ENCODE measurements at places on chromosomes 16 and 17.
A peak's percentile ranks its signal among the peaks of the same experiment; 100 is the strongest.

- no peak for DNase-seq
Observed at GRCh38 chr17:75647921-75648320, 14.7 kb downstream of the SMIM5 start.

DNA sequence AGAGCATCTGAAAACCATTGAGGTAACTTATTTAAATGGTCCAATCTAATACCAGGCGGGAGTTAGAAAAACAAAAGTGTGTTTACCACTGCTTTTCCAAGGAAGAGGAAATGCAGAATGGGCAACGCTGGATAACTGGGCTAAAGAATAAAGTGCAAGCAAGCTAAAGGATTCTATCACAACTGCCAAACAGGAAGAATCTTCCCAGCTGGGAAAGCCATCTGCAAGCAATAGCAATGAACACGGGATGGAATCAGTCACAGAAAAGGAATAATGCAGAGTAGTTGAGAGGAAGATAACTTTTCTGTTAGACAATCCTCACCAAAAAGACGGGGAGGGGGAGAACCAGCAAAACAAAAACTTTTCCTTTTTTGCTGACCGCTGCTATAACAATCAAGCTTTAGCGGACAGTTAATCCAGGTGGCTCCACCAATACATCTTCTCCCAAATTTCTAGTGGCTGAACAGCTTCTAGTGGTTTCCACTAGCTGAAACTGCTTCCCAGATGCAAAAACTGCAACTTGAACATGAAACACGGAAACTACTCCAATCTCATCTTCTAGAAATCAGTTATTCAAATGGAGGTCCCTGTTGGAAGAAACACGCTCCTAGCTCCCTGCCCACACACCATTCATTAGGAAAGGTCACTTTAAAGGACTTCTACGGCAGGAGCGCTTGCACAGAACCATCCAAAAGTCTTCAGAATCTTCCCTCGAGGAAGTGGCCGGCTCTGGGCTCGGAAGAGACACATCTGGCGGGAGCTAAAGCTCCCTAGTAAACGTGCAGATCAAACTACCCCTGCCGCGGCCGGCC lies 929 bp downstream of the TMEM11 start:
- no peak for DNase-seq

DNA sequence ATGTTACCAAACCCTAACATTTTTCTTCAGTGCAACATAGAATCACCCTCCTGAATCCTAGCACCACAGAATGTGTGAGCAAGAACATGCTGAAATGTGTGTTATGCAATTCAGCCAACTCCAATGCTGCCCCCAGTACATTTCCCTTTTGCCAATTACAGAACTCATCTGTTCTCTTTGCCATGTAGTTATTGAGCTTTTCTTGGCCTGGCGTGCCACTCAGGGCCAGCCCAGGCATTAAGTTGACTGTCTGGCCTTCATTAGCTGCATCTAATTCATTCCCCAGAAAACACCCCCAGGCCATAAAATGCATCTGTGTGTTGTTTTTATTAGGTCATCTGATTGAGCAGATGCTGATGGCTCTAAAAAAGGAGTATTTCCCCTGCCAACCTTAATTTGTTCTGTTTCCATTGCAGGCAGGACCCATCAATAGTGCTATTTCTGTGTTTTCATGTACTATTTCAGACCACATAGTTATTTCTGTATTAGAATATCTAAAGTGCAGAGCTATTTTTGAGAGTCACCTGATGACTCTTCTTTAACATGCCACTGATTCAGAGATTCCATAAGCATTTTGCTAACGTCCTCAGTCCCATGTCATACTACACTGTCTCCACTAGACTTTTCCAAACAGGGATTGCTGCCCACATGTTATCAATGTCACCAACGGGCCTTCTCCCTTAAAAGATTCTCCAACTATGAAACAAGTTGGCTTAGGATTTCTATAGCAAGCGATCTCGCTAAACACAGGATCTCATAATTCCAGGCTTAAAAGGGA lies 969.7 kb downstream of the CDH11 start:
- no peak for DNase-seq

- DNase-seq: no peak
Observed at GRCh38 chr17:80689129-80689619, 144.5 kb downstream of the RPTOR start.

DNA sequence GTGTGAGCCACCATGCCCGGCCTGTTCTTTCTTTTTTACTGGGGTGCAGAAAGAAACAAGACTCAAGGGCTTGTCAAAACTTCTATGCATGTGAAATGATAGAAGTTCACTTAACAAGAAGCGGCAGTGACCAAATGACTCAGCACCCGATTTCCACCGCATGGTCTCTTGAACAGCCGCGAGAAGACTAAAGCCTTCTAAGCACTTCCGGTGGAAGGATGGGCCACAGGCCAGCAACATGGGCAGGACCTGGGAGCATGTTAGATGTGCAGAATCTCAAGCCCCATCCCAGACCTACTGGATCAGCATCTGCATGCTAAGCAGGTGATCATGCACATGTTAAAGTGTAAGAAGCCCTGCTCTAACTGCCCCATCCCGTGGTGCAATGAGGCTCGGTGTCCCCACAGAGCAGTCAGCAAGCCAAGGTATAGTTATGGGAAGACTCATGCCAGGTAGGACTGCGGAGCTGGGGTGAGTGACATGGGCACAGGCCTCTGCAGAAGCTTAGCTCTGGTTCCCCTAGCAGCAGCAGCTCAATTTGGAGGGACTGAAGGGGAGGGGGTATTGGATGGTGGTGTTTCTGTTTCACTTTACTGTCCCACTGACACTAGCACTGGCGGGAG lies 88.5 kb upstream of the HNF1B start:
- peak; percentile 35 for DNase-seq

DNA sequence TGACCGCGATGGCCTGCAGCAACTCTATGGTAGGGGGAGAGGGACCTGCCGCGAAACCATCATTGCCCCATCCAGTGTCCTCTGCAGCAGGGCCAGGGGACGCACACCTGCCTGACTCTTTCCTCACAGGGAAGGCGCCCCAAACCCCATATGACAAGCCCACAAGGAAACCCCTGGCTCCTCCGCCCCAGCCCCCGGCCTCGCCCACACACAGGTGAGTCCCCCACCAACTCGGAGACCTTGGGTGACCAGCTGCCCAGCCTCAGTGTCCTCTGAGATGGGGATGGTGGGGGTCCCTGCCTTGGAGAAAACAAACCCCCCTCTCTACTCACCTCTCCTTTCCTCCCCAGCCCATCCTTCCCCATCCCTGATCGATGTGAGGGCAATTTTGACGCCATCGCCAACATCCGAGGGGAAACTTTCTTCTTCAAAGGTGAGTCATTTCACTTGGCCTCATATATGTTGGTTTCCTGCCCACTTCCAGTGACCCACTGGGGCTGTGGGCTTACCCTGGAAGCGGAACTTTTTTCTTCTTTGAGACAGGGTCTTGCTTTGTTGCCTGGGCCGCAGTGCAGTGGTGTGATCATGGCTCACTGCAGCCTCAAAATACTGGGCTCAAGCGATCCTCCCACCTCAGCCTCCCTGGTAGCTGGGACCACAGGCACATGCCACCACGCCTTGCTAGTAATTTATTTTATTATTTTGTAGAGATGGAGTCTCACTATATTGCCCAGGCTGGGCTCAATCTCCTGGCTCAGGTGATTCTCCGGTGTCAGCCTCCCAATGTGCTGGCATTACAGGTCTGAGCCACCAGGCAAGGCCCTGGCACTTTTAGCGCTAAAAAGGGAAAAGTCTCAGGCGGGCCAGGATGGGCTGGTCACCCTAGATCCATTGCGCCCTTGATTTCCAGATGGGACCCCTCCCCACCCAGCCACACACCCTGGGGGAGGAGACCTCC lies 8.0 kb upstream of the IL32 start:
- DNase-seq: no peak

GRCh38 chr17:15381707-15382106 lies 40.3 kb upstream of the TEKT3 start:
- DNase-seq: no peak

GRCh38 chr17:74599448-74599939 lies 7.4 kb upstream of the CD300LD start:
- DNase-seq: peak; percentile 88

GRCh38 chr16:86566601-86566965 lies at the start of gene FOXC2:
TSS of gene FOXC2 (plus strand) at chr16:86566829. CDS start at chr16:86567336, 507 bp downstream.
- DNase-seq: no peak

DNA sequence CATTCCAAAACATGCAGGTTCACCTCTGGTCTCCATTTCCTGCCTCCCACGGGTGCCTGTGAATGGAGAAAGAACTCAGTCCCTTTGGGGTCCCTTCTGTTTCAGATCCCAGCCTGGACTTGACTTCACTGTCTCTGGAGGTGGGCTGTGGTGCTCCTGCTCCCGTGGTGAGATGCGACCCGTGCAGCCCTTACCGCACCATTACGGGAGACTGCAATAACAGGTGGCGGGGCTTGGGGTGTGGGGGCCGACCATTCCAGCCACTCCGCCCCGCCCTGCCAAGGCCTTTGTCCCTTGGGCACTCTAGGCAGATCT lies 10.5 kb downstream of the LPO start:
- DNase-seq: no peak

DNA sequence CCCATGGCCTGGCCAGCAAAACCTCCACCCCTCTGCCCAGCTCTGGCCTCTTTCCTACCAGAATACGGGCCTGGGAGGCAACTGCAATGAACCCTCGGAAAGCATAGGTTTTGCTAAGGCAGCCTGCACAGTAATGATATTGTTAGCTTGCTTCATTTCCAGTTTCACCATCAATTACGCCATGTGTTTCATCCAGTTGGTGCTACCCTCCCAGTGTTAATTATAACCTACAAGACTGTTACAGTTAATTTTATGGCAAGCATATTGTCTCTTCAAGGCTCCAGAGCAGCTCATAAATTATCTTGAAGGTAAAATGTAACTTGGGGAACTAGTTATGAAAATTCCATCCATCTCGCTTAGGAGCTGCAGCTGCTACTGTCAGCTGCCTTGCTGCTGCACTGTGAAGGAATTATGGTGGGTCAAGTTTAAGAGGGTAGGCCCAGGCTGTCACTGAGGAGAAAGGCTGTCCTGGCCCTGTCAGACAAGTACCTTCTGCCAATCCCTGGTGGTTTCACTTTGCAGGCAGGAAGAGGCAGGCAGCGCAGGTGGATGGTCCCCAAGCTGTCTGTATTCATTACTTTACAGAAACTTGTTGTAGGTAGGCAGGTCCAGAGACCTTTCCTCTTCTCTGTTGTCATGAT lies 242.9 kb downstream of the FTO start:
- no peak for DNase-seq

DNA sequence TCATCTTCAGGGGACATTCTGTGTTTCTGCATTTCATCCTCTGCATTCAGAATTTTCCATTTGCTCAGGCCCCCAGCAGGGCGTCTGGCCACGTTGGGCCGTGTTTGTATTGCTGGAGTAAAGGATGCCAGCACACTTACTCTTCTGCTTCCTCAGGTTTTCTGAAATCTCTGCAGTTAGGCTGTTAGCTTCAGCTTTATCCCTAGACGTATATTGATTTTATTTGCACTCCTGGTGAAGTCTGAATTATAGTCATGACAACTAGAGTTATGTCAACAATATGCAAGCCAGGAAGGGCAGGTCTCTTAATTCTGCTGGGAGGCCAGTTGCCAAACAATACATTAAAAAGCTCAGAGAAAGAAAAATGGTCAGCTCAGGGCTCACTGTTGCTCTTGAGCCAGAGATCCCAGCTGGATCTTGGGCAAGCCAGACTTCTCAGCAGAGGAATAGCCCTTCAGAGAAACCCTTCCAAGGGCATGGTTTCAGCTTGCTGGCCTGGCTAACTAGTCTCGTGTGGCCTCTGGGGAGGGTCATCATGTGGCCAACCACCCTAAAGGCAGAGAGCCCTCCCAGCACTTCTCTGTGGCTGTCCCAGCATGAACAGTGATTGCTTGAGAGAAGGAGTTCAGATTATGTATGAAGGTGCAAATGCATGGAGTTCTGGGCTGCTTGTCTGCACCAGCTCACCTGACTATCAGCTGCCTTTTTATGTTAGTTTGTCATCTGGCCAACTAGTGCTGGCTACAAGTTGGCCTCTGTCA lies 110.2 kb upstream of the CACNG5 start:
- DNase-seq: no peak

- DNase-seq: no peak
Observed at GRCh38 chr17:82202981-82203380, 9.7 kb downstream of the CCDC57 start.

DNA sequence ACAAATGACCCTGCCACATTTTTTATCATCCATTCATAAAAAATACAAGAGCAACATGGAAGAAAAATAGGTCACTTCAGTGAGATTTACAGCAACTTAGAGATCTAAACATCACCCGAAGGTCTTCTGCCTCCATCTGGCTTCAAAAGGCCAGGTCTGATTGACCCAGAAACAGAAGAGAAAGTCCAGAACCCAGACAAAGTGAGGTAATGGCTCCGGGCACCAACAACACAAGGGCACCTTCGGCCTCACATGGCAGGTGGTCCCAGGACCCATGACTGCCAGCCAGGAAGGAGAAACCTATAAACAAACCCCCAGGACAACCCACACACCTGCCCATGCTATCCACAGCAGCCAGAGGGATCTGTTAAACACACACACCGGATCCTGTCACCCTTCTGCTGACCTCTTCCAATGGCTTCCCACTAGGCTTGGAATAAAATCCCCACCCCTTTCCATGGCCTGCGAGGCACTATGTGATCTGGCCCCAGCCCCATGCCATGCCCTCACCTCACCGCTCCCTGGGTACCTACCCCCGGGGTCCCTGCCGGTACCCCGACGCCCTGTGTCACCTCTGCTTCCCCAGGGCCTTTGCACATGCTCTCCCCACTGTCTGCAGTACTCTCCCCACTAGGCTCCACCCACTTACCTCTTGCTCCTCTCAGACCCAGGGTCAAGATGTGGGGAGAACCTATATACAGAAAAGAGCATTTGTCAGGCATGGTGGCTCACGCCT lies 149.1 kb downstream of the ZNF423 start:
- no peak for DNase-seq

GRCh38 chr17:38419508-38419981 lies 8.7 kb upstream of the ARHGAP23 start:
- no peak for DNase-seq

- peak; percentile 76 for DNase-seq
Observed at GRCh38 chr16:57039148-57039812, 49.9 kb downstream of the NLRC5 start.

All from inflammatory macrophage treated with lipopolysaccharide for 1 hour (primary cell).